ENCODE measurements at places on chromosomes 5 and 9.

DNA sequence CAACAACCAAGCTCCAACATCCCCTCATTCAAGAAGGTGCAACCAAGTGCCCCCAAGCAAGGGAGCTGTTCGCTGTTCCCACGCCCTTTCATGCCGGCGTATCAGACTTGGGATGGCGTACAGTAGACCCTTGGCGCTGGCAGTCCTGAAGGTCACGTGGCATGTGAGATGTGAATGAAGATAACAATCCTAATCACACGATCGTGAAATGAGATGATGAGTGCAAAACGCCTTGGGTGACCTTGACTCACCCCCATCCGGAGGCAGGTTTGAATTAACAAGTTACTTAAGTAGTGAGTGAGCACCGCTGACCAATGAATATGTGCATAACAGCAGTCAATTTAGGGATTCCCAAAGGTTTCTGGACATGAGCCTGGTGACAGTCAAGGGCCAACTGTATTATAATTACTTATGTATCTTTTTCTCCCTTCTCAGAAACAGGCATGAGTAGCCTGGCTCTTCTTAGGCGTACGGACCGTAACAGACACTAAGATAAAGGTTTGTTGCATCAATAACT is 150.2 kb downstream of the TTLL11 start:
- no peak for DNase-seq

- no peak for DNase-seq
These were observed 77.0 kb downstream of the GNAQ start for GRCh38 chr9:77954666-77955015.

GRCh38 chr5:144328980-144329379 is 158.3 kb downstream of the KCTD16 start:
- DNase-seq = no peak

GRCh38 chr5:55540525-55540924 is 5.8 kb upstream of the PLPP1 start:
- DNase-seq = no peak

DNA sequence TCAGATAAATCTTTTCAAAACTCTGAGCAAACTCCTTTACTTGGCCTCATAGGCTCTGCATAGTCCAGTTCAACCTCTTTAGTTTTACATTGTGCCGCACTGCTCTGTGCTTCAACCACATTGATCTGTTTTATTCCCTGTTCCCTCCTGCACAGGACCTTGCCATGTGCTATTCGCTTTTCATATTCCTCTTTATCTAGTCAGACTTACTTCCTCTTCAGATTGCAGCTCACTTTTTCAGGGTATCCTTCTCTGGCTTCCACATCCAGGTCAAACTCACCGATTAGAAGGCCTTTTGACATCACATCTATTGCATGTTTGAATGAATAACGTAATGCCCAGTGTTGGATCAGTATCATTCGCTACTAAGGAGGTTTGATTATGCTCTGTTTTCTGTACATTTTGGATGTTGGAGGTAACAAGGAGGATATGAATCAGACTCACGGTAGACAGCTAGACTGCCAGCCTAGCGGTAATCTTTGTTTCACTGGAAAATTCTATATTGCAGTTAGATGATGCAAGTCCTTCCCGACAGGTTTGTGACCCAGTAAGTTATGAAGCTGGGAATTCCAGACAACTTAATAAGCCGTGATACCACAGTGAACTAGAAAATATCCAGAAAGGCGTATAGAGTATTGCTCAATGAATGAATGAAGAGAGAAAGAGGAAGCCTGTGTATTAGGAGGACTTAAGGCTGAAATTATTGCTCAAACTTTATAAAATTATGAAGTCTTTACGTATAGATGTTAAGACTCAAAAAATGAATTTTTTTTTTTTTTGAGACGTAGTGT is 65.7 kb downstream of the IQGAP2 start:
- no peak for DNase-seq

DNA sequence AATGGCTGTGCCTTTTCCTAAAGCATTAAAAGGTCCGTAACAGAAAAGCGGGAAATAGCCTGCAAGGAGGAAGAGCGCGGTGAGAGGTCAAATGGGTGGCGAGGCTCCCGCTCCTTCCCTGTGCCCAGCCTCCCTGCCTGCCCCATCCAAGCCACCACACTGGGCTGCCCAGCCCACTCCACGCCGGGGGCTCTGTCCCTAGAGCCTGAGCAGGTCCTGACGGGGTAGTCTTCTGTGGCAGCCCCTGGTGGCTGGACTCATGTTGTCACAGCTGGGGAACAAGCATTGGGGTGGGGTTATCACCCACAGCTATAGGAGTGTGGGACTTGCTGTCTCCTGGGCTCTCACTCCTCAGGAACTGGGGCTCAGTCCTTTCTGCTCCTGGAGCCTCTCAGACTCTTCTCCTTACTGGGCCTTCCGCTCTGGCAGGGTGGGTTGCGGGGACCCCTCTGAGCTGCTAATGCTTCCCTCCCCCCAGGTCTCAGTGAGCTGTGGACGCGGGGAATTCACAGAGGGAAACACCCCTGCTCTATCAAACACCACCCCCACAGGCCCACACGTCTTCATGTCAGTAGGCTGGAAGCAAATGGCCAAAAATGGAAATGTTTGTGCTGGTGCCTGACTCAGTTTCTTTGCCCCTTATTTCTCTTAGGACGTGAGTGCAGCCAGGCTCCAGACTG is 152.4 kb upstream of the PHYKPL start:
- DNase-seq = no peak

GRCh38 chr5:157903117-157903450 is 44.1 kb upstream of the CLINT1 start:
- no peak for DNase-seq

- no peak for DNase-seq
These were observed 99.3 kb downstream of the ACTBL2 start for GRCh38 chr5:57383093-57383861.

DNA sequence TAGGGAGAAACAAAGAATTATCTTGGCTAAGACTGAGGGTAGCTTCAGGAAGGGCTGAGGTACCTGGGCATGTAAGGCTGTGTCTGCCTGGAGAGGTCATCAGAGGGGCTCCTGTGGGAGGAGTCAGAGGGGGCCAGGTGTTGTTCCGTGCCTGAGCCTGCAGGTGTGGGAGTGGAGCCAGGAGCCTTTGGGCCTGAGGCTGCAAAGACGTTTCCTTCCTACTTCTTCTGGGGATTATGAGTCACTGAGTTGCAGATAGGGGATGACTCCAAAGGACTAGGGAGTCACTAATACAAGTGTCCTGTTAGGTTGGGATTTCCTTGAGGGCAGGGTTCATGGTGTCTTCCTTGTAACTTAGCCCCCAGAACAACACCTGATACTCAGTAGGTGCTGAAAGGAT is 391.1 kb downstream of the ARHGEF28 start:
- no peak for DNase-seq

DNA sequence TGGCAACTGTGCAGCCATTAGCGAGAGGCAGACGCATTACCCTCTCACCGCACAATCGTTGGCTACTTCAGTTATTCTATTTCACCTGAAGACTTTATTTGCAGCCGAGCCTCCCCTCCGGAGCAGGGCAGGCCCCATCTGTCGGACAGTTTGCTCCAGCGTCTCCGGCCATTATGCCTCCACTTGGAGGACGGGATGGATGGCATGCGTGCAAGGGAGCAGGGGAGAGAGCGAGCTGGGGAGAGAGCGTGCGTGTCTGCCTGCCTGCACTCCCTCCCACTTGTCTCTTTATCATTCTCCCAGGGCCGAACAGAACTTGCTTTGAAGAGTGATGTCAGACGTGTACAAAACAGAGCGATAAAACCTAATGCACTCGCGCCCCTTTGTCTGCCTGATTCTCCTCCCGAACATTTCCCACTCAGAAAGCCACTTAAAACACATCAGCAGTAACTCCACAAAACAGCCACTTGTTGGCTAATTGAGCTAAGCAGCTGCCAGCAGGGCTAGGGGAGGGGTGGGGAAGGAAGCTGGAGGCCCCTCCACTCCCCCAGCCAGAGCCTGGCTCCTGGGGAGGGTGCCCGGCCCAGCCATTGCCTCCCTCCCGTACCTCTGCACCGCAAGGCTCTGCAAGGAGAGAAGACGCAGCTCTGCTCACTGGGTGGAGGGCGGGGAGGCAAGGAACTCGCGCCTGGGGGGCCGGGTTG is 43.4 kb upstream of the FUBP3 start:
- no peak for DNase-seq

DNA sequence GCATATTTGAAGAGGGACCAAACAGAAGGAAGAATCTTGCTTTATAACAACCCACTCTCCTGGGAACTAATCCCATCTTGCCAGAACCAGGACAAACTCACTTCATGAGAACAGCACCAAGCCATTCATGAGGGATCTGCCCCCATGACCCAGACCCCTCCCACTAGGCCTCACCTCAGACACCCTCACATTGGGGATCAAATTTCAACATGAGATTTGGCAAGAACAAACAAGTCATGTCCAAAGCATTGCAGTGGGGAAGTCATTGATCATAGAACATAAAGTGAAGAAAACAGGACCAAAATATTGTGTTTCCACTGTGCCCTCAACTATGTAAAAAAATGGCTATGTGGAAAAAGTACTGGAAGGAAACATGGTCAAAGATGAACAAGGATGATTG is 43.9 kb downstream of the MAP1B start:
- DNase-seq = no peak

DNA sequence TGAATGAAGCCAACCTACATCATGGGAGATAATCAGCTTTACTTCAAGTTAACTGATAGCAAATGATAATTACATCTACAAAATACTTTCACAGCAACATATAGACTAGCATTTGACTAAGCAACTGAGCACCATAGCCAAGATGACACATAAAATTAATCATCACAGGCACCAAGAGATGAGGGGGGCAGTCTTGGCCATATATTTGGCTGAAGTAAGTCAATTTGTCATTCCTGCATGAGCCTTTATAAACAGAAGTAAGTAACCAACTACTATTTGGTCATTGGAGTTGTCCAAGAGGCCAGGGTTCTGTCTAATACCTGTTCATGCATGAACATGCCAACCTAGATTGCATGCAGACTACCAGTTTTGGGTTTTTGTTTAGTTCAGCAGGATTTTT is 53.6 kb downstream of the PDCD1LG2 start:
- DNase-seq = no peak

GRCh38 chr5:83911367-83911919 is 190.8 kb upstream of the HAPLN1 start:
- DNase-seq = no peak

GRCh38 chr9:15333376-15333881 is 26.4 kb upstream of the TTC39B start:
- DNase-seq = no peak

DNA sequence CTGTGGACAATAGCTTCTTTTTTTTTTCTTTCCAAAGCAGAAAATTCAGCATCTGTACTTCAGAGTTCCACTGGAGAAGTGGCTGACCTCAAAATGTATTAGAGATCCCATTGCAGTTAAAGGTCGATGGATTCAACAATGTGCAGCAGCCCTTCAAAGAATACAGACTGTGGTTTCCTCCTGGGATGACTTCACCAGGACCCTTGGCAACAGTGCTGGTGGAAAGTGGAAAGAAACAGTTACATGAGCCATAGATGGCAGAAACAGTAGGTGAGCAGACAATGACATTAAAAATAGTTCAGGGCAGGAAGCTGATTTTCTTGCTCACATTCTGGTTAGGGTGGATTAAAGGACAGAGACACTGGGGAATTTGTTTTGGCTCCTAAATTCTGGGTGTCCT is 62.4 kb downstream of the SLC28A3 start:
- DNase-seq = no peak

DNA sequence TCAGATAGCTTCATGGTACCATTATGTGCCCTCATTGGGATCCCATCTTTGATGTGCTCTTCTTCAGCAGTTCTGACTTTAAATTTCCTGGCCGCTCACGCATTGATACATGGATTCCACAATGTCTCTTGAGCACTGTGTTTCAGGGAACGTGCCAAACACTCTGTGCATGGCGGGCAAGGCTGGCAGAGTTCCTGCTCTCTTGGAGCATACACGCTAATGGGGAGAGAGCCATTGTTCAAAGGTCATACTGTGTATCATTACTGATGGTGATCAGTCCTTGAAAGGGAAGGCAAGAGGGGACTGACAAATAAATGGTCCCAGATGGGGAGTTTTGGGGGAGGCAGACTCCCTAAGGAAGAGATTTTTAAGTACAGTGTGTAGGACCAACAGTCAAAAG is 52.3 kb downstream of the AMBP start:
- no peak for DNase-seq

DNA sequence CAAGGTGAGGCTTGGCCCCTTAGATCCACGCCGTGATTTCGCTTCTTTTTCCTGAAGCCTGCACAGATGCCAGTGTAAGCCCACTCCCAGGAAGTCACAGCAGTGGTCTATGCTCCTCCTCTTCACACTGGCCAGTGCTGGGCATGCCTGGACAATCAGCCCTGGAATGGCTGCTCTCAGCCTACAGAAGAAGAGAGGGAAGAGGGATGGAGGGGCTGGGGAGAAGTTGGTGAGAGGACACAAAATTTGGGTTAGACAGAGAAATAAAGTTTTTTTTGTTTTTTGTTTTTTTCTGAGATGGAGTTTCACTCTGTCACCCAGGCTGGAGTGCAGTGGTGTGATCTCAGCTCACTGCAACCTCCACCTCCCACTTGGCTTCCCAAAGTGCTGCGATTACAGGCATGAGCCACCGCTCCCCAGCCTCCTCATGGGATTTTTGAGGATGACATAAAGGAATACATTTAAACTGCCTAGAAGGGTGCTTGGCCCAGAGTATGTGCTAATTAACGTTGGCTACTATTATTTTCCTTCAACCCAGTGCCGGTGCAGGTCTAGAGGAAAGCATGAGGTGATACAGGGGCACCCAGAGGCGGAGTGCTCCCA is 830 bp downstream of the S100Z start:
- DNase-seq = no peak

- no peak for DNase-seq
These were observed 55.2 kb downstream of the DROSHA start for GRCh38 chr5:31476738-31477141.

GRCh38 chr5:136052692-136053335 is 24.0 kb downstream of the TGFBI start:
- no peak for DNase-seq

GRCh38 chr5:78541086-78541654 is 107.4 kb downstream of the LHFPL2 start:
- no peak for DNase-seq

DNA sequence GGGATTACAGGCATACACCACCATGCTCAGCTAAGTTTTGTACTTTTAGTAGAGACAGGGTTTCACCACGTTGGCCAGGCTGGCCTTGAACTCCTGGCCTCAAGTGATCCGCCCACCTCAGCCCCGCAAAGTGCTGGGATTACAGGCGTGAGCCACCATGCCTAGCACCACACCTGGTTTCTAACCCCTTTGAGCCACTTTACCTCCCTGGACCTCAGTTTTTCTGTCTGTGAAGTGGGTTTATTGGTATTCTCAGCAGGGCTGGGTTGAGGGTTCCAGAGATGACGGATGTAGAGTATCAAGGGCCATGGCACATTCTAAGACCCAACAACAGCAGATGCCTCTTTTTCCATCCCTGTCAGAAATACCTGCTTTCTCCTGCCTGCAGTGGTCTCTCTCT is 38.6 kb downstream of the AMBP start:
- DNase-seq = no peak

DNA sequence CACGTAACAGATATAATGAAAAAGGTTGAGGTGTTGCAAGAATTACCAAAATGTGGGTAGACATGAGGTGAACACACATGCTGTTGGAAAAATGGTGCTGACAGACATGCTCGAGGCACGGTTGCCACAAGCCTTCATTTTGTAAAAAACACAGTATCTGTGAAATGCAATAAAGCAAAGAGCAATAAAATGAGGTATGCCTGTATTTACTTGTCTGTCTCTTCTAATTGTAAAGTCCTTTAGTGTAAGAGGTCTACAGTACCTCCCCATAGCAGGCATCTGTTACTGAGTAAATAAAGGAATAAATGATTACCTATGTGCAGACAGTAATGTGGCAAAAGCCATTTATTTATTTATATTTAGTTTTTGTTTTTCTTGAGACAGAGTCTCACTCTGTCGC is 3.0 kb upstream of the CAST start:
- no peak for DNase-seq

- DNase-seq = peak; percentile 75
These were observed at the start of gene TNFAIP8 for GRCh38 chr5:119355685-119356611. Gene TNFAIP8 (plus strand): TSS chr5:119356019. CDS start chr5:119356091, 72 bp downstream.
